ENCODE measurements at places on chromosomes 4 and X.

DNA sequence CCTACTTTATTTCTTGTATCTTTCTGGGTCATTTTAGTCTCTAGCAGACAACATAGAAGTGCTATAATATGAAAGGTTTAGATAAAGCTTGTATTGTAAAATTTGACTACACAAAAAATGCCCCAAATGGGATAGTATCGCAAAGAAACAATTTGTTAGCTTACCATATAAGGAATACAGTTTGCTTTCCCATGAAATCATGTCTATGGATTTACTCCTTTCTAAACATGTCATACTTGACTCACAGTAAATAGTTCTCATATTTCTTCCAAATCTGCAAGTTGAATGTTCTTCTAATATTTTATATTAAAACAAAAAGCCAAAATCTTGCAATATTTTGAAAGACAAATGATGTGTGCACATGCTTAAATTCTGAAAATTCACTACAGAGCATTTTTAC, 103.9 kb downstream of the PPA2 start:
- no peak for DNase-seq

DNA sequence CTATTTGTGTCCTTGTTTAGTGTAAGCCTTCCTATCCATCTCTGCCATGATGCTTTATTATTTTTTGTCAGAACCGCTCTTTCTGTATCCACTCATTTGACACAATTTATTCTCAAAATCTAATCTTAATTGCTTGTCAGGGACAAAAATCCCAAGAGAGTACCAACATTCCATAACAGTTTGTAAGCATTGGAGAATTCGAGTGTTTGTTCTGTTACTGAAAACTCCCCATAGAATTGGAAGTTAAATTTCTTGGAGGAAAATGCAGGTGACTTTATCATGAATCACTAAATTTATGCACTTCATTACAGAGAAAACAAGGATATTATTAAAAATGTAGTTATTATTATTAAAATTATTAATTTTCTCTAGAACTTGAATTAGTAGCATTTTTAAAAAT, 1986.1 kb downstream of the ARAP2 start:
- no peak for DNase-seq

- DNase-seq, result no peak
Measured at GRCh38 chr4:166143227-166143626, 270.2 kb downstream of the TLL1 start.

DNA sequence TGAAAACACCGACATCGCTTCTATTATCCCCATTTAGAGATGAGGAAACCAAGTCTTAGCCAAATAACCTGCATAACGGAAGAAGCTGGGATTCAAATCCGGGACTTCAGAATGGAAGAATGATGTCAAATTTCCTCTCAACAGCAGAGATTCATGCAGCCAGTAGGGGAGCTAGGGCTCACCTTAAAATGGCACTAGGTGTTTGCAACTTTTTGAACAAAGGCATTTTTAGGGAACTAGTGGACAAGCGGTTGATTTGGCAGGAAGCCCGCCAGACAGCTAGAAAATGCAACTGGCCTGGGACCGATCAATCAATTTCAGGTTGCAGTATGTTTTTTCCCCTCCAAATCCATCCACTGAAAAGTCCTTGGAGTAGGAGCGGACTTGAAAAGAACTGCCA, 224.2 kb downstream of the PTTG2 start:
- DNase-seq, result no peak

DNA sequence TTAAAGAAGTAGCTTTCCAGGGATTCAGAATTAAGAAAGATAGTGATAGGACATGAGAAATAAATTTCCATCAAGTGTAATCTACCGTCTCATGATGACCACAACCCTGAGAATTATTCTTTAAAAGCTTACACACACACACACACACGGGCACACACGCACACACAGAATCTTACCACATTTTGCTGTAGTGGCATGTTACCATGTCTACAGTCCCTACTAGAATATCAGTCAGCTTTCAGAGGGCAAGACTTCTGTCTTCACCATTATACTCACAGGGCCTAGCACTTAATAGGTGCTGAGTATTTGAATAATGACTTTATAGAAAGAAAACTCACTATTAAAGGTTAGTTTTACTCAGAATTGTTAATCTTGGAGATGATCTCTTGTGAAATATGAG, 15.4 kb downstream of the CMC4 start:
- no peak for DNase-seq

DNA sequence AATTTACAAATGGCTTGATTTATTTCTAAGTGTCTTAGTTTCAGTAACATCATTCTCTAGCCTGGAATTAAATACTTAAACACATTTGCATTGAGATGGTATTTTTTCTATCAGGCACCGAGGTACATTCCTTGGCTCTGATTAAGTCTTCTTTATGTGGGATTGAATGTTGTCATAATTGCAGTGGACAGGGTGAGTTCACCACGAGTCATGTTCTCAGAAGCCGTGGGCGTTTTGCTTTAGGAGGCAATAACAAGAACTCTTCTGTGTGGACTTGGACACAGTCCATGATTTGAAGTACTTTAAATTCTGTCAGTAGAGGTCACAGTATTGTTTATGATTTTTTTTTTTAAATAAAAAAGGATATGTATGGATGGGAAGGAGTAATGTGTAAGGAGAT, 57.1 kb upstream of the EFHC2 start:
- no peak for DNase-seq

DNA sequence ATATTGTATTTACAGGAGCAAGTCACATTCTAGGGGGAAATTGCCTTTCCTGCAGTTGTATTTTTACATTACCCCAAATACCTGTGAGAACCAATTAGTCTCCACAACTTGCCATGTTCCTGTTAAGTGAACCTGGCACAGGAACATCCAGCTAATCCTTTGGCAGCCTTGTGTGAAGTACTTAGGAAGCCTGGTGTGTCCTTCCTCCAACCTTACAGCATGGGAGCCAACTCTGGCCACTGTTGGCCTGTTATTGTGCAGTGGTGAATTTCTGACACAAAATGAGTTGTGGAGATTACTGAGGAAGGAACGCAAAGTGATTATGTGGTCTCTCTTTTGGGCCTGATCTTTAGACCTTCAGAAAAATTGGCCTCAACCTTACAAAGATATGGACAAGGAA, 238.0 kb upstream of the PITX2 start:
- no peak for DNase-seq

DNA sequence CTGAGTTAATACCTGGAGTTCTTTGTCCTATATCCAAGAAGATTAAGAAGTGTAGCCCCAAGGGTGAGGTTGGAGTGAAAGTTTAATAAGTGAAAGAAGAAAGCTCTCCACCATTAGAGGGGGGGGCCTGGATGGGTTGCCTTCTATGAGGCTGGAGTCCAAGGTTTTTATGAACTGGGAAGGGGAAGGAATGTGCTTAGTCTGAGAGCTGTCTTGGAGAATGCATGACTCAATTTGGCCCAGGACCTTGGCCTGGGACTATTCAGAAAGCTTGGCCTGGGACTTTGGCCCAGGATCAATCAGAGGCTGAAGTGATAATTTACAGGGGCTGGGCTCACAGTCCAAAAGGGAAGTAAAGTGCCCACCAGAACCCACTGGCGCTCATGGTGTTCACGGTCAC, 1049.0 kb upstream of the GRIA3 start:
- DNase-seq, result no peak

GRCh38 chrX:116872931-116873330, 410.2 kb upstream of the CT83 start:
- DNase-seq, result no peak

GRCh38 chrX:121322159-121322558, 274.7 kb downstream of the GLUD2 start:
- no peak for DNase-seq

GRCh38 chr4:146550161-146550560, 28.4 kb upstream of the SLC10A7 start:
- no peak for DNase-seq

DNA sequence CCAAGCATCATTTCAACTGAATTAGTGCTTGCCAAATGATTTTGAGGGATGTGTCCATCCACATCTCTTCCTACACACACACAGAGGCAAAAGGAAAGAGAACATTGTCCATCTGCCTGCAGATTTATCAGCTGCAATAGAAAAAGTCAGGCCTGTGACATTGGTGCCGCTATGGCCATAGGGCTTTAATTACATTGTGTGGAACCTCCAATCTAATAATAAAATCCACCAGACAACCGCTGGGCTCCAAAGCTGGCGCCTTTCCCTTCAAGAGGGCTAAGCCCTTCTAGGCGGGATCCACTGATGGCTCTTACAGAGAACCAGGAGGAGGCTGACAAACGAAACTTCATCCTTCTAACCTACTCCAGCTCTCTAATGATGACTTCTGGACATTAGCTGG, 60.6 kb downstream of the PHOX2B start:
- no peak for DNase-seq

- no peak for DNase-seq
Measured at GRCh38 chrX:44742480-44743155, 101.2 kb upstream of the DUSP21 start.

DNA sequence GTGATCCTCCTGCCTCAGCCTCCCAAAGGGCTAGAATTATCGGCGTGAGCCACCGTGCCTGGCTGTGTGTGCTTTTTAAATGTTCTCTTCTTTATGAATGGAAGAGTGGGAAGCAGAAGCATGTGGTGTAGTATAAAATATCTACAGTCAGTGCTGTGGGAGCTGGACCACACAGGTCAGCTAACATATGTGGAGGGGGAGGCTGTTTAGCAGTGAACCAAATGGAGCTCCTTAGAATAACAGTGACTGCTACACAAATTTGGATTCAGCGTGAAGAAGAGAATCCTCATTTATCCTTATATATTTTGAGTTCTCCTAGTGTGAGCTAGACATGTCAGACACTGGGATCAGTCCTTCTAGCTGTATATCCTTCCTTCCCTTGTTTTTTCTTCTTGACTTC, 3.2 kb downstream of the SNX25 start:
- no peak for DNase-seq

- DNase-seq, result no peak
Measured at GRCh38 chrX:12174358-12174757, 36.1 kb downstream of the FRMPD4 start.

DNA sequence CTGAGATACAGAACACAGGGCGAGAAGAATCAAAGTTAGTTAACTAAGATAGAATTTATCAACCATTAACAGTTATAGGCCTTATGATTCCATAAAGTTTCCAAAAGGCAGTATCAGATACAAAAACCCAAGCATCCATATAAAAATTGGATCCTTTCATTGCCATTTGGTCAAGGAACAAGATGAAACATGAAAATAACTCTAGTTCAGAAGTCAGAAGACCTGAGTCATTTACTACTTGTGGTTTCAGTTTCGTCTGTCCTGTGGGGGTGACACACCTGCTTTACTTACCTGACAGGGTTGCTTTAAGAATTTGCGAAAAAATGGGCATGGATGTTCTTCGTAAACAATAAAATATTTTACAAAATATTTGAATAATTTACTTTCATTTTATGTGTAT, 130.8 kb downstream of the ANAPC10 start:
- DNase-seq, result no peak

GRCh38 chrX:68238568-68238967, 194.7 kb downstream of the OPHN1 start:
- DNase-seq, result no peak

GRCh38 chrX:16124201-16124600, 836 bp downstream of the GRPR start:
- DNase-seq, result no peak

- DNase-seq, result no peak
Measured at GRCh38 chrX:9542106-9542760, 77.4 kb downstream of the TBL1X start.
